Suppressor macrophage treated with lipopolysaccharide for 4 hours (primary cell): ENCODE measurements at places on chromosomes 12 and 14.

- no peak for DNase-seq
Measured at GRCh38 chr12:59173695-59174094, 253.4 kb upstream of the LRIG3 start.

DNA sequence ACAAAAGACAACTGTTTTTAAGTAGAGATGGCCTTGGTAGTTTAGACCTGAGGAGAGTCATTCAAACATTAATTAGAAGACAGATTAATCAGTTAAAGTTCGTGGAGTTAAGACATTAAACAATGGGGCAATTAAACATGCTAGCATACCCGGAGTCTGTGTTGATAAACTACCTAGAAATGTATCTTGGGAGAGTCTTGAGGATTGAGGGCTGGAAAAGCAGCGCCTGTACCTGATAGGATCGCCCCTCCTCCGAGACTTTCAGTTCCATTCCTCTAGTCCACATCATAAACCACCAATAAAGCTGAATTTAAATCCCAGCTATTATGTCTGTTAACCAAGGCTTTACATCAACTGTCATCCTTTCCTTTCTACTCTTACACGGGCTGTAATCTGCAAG is 1.0 kb upstream of the KRAS start:
- no peak for DNase-seq

DNA sequence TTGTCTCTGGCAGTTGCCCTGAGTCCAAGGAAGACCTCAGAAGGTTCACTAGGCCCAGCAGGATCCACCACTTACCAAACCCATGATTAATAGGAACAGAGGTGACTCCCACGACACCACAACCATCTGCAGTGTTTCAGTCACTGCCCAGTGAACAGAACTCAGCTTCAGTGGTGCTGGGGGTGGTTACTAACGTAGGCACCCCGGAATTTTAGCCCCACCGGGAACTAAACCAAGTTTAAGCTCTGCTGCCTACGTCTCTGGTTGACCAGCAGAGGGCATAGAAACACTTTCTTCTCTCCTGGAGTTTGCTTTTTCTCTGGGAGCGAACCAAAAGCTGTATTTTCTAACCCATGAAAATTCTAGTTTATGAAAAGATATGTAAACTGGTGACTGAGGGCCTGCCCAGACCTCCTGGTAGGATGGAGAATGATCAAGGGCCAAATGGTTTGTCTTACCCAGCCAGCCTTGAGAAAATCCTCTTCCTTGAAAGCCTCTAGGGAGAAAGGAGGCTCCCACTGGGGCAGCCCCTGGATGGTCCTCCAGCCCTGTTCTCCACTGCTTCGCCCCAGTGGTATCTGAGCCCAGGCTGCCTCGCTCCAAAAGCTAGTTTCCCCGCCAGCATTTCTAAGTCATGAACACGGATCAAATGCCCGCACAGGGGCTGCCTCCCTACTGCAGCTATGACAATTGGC is 379.8 kb downstream of the DPF3 start:
- peak; percentile 48 for DNase-seq

DNA sequence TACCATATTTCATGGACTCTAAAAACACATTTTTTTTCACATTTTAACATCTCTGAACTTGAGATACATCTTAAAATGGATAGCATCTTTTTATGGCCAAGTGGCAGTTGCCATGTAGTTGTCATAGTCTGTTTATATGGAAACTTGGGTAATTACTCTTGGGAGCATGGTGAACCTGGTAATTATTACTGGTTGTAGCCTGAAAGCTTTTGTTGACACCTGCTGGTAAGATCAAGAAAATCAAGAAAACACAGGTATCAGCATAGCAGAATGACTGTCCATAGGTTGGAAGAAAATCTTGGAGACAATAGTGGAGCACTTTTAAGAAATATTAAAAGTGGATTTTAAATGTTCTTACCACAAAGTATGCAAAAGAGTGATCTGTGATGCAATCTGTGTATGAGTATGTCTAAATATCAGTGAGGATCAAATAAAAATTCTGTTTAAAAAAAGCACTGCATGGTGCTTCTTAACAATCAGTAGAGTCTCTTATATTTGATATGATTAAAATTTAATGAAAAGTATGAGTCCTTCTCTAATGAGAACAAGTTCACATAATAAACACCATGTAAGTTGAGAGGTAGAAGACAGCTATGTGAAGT is 44.2 kb downstream of the TTC8 start:
- DNase-seq = no peak

DNA sequence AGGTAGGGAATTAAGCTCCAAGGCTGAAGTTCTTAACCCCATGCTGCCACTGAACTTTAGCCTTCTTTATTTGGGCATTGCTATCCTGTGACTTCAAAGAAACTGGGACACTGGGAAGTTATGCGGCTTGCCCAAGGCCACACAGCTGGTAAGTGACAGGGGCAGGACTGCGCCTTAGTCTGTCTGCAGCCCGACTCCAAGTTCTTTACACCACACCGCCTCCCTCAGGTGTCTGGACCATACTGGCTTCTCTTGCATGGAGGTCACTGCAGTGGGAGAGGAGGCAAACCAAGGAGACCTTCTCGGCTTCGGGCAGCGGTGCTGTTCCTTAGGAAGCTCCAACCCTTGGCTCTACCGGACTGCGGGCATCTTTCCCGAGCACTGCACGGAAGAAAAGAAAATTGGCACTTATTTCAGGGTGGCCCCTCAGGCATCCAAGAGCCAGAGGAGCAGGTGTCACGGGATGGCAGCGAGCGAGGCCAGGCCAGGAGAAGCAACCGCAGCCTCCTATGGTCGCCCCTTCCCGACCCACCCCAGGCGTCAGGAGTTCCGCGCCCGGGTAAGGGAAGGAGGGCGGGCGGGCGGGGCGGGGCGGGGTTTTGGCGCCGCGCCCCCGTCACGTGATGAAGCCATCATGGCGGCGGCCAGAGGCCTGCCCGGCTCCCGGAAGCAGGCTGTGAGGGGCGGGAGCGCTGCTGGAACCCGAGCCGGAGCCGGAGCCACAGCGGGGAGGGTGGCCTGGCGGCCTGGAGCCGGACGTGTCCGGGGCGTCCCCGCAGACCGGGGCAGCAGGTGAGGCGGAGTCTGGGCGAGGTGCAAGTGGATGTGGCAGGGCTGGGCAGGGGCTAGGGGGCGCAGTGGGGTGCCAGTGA is 16.4 kb upstream of the ESPL1 start:
- peak; percentile 84 for DNase-seq

- DNase-seq = no peak
Measured at GRCh38 chr12:122028905-122029560, 7.3 kb downstream of the BCL7A start.

DNA sequence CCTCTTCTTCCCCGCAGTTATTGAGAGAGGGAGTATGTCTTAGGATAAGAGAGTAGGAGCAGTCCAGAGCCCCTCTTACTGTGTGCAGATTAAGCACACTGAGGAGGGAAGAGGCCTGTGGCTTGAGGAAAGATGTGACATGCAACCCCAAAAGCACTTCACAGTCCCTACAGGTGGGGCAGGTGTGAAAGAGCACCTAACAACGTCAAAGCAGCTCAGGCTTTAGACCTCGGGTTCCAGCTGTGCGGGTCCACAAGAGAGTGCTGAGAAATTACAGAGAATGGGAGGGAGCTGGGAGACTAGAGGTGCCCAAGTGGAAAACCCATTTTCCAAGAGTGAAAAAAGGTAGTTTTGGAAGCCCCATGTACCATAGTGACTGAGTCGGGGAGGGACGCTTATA is 127.6 kb downstream of the SLC25A47 start:
- DNase-seq = no peak

- DNase-seq = no peak
Measured at GRCh38 chr14:72876710-72877063, 17.2 kb downstream of the DPF3 start.

GRCh38 chr14:100546051-100546443 is 41.2 kb downstream of the BEGAIN start:
- DNase-seq = no peak

- DNase-seq = no peak
Measured at GRCh38 chr12:3531496-3531895, 40.5 kb downstream of the PRMT8 start.

DNA sequence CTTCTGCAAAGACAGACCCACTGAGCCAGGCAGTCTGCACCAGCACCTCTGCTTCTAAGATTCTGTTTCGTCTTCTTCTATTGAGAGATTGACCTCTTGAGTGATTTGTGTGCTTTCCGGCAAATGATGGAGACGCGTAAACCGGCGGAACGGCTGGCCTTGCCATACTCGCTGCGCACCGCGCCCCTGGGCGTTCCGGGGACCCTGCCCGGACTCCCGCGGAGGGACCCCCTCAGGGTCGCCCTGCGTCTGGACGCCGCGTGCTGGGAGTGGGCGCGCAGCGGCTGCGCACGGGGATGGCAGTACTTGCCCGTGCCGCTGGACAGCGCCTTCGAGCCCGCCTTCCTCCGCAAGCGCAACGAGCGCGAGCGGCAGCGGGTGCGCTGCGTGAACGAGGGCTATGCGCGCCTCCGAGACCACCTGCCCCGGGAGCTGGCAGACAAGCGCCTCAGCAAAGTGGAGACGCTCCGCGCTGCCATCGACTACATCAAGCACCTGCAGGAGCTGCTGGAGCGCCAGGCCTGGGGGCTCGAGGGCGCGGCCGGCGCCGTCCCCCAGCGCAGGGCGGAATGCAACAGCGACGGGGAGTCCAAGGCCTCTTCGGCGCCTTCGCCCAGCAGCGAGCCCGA is 703 bp downstream of the ASCL4 start:
- peak; percentile 31 for DNase-seq

- DNase-seq = no peak
Measured at GRCh38 chr12:125329239-125330102, 264.2 kb downstream of the AACS start.

DNA sequence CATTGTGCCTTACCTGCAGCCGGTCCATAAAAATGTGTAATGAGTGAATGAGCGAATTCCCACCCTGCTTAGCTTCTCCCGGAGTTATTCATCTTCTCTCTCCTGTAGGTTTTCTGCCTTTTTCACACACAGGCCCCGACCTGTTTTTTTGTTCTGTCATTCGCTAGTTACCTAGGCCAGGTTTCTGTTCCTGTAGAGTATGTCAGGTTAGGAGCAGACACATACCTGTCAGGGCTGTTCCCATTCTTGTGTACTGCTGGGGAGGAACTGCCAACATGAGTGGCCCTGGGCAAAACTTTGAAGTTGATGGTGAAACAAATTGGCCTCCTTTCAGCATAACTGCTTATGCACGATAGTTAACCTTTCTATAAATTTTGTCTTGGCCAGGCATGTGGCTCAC is 140.1 kb downstream of the SYNE2 start:
- DNase-seq = no peak

DNA sequence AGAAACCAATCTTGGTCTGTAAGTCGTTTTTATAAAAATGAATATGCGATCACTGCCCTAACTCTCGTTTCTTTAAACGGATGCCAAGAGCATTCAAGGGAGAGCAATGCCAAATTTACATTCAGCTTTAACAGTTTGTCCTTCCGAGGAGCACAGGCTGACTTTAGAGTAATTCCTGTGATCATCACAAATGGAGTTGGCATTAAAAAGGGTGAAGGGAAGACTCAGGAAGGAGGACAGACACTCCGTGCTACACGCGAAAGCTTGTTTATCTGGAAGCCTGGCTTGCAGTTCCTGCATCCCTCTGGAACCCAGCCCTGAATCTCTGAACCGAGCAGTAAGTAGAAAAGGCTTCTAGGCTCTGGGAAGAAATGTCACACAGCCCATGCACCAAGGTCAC is 78.4 kb downstream of the PAPOLA start:
- DNase-seq = no peak

DNA sequence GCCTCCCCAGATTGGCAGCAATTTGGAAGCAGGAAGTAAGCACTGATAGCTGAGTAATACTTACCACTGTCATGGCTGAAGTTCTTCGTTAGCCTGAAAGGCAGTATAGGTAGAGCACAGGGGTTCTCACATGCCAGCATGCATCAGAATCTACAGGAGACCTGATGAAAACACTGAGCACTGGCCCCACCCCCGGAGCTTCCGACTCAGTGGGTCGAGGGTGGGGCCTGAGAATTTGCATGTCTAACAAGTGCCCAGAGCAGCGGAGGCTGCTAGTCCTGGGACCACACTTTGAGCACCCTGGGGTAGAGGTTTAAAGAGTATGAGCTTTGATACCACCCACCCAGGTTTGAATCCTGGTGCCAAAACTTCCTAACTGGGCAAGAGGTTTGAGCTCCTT is 89.6 kb downstream of the FBXW8 start:
- no peak for DNase-seq
